GM12865 (cell line): ENCODE measurements at places on chromosomes 4 and X.

DNA sequence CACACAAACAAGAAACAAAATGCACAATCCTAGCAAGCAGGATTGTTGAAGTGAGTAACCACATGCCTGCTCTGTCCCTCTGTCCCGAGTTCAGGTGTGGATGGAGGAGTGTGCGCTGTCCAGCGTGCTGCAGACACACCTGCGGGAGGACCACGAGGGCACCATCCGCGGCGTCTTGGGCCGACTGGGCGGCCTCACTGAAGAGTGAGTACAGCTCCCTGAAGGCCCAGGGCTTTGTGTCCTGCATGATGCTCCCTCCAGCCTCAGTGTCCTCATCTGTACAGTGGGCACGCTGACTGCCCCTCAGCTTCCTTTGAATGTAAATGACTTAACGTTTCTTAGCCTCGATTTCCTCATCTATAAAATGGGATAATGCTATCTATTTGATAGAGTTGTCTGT is 82.5 kb downstream of the EVC start:
- no peak for DNase-seq

DNA sequence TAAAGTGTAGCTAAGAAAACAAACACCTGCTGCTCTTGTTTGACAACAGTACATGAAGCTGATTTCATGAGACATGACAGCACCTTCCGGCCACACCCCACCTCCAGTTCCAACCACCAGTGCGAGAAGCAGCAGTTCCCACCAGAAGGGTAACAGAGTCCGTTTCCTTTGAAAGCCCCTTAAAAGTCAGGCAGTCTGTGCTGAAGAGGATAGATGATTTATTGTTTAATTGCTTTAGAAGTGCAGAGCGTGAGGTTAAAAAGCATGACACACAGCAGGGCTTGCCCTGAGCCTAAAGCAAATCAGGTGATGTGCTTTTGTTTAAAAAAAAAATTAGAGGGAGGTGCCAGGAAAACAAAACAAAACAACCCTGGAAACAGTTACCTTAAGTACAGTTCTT is 82.6 kb downstream of the HADH start:
- peak; percentile 87 for DNase-seq

GRCh38 chrX:115689931-115690330 is 129.0 kb downstream of the PLS3 start:
- no peak for DNase-seq

DNA sequence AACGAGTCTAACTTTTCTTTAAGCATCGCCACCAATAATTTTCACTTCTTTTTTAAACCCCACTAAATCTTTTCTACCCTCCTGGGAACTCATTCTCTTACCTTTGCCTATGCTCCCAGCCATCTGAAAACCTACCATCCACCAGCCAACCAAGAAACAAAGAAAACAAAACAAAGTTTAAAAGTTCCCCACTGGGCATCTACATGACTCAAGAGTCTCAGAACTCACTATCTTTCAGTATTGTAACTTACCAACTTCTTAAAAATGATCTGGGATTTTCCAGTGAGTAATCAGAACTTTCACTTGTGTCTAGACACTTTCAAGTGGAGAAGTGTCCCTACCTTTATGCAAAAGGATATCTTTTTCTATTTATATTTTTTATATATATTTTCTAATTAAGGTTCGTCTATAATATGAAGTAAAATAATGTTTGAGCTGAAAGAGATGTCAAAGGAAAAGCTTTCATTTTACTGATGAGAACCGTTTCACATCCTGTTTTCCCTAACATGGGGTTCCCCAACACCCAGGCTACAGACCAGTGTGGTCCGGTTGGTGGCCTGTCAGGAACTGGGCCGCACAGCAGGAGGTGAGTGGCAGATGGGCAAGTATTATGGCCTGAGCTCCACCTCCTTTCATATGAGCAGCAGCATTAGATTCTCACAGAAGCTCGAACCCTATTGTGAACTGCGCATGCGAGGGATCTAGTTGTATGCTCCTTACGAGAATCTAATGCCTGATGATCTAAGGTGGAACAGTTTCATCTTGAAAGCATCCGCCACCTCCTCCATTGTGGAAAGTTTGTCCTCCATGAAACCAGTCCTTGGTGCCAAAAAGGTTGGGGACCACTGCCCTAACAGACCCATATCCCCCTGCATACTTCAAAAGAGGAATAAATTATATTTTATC is 9.8 kb upstream of the TIGD2 start:
- DNase-seq = peak; percentile 93

GRCh38 chrX:639151-639550 is 8.6 kb downstream of the SHOX start:
- DNase-seq = no peak

- no peak for DNase-seq
Measured at GRCh38 chr4:107906458-107907100, 24.8 kb upstream of the CYP2U1 start.

GRCh38 chr4:78625073-78625472 is 73.5 kb downstream of the ANXA3 start:
- no peak for DNase-seq

GRCh38 chrX:97563531-97564133 is 679.9 kb downstream of the RPA4 start:
- peak; percentile 81 for DNase-seq

DNA sequence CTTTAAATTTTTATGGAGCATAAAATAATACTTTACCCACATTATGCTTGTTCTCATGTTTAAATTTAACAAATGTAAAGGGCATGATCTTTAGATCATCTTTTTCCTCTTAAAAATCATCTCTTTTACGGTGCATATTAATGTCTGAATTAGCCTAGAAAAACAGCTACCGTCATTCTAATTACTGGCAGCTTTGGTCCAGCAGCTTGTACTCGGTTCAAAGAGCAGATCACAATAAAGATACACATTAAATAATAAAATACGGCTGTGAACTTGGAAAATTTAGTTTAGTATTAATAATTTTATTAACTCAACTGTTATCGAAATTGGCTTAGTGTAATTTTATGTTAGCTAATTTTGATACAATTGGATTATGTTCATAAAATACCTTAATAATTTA is 19.1 kb downstream of the CCSER1 start:
- DNase-seq = no peak

DNA sequence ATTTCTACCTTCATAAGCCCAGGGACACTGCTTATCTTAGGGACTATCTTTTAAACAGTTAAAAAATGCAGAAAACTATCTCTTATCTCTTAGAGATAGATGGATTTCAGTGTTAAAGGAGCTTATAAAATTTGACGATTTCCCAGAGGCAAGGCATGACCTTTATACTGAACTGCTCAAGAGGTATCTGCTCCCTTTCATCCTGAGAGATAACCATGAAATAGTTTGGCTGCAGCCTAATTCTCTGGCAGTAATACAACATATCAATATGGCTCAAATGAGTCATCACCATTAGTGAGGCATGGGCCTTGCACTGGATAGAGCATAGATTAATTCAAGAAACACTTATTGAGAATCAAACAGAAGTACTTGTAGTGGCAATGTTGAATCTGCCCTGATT is 348.2 kb upstream of the GRIA3 start:
- DNase-seq = no peak

GRCh38 chr4:150714462-150715438 is 132.8 kb downstream of the MAB21L2 start:
- no peak for DNase-seq

- no peak for DNase-seq
Measured at GRCh38 chrX:132063862-132064261, 40.8 kb downstream of the STK26 start.

DNA sequence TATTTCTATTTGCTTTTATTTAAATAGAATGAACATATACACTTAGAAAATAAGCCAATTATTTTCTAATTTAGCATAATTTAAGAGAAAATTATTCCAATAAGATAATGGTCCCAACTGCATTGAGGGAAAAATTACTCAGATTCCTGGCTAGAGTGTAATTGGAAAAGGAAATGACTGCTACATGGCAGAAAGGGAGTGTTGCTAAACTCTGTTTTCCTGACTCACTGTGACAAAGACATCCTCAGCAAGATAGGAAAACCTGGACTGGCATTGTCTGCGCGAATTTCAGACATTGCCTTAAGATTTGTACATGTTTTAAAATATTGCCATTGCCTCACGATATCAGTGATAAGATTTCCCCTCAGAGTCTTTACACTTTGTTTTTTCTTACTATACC is 8.2 kb downstream of the TNIP3 start:
- no peak for DNase-seq

- no peak for DNase-seq
Measured at GRCh38 chr4:105126311-105127169, 20.1 kb upstream of the TET2 start.

DNA sequence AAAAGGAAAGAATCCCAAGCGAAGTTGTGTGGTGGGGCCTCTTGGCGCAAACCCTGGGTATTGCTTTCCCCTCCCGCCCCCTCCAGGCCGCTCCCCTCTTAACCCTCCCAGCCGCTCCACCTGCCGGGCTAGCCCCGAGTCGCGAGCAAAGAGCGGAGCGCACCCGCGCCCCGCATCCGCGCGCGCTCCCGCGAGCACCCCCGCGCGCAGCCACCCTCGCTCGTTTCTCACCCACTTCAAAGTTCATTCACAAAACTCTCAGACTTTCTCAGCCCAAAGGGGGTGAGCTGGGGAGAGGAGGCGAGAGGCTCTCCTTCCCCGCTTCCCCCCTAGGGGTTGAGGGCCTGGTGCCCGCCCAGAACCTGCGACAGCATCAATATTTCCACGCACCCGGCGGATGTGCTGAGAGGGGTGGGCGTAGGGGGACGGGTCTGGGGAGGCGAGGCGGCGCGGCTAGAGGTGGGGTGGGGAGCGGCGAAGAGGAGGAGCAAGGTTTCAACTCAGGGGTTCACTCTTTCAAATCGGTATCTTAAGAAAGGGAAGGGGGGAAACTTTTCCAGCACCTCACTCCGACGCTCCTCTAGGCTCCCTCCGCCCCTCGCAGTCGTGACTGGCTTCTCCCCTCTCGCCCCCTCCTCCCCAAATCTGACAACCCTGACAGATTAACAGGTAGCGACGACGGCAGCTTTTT is 1.8 kb downstream of the MAML3 start:
- no peak for DNase-seq

DNA sequence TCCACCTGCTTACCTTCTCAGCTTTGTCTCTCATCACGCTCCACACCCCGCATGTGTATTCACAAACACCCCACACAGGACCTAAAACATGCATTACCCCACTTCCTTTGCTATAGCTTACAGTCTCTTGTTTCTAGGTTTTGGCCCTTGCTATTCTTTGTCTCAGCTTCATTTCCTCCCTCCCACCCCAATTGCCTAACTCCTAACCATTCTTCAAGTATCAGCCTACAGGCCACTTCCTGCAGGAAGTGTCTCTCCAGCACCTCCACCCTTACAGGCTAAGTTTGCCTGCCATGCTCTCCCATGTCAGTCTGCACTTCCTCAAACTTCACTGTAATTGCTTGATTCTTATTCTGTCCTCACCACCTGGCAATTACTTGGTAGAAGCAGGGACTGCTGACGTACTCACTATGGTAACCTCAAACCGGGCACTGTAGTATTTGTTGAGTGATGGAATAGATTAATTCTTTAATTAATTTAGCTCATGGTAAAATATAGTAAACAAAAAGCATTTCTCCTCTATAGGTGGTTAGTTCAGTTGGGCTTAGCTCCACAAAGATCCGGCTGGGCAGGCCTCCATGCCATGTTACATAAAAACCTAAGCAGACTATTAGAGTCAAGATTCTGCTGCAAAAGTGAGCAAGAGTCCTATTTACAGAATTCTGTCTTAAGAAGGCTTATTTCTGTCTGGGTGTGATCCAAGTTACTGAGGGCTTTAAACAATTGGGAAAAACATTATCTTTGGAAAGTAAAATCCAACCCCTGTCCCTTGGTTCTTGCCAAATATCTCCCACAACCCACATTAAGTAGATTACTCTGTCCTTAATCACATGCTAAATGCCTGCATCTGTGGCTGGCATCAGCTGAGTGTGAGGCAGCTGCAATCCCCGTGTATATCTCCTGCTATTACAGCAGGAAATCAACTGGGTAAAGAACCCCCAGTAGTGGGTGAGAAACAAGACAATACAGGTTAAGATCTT is 124.7 kb upstream of the CPEB2 start:
- DNase-seq = peak; percentile 73

- DNase-seq = no peak
Measured at GRCh38 chr4:127623797-127624083, 9.0 kb upstream of the INTU start.

- DNase-seq = no peak
Measured at GRCh38 chr4:78138252-78138651, 81.1 kb downstream of the FRAS1 start.

- DNase-seq = no peak
Measured at GRCh38 chr4:32135642-32136041, 1415.5 kb downstream of the PCDH7 start.

DNA sequence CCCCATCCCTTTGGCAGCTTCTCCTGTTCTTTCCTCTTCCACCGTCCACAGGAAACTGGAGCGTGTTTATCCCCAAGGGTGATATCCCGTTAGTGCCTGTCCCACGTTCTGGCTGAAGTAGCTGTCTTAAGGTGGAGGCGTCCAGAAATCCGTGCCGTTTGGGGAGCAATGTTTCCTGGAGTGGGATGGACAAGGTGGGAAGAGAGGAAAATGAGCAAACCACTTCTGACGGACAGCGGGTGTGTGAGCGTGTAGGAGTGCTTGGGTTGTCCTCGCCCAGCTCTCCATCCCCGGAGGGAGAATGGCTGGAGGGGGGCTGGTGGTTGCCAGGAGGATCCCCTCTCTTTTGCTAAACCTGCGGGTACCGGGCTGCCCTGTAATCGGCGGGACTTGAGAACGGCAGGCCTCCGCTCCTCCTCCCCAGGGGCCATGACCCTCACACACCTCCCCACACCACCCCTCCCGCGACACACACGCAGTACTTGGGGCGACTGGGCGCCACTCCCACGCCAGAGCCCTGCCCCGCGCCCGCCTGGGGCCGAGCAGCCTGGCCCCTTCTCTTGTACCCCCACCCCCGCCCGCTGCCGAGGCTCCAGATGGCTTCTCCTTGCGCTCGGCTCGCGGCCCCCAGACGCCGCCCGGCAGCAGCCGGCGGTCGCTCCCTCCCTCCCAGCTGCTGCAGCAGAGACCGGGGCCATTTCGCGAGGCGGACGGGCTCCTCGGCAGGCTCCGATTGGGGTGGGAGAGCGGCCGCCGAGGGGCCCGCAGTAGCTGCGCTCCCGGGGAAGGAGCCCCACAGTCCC is 13.9 kb upstream of the PRDM8 start:
- DNase-seq = no peak

DNA sequence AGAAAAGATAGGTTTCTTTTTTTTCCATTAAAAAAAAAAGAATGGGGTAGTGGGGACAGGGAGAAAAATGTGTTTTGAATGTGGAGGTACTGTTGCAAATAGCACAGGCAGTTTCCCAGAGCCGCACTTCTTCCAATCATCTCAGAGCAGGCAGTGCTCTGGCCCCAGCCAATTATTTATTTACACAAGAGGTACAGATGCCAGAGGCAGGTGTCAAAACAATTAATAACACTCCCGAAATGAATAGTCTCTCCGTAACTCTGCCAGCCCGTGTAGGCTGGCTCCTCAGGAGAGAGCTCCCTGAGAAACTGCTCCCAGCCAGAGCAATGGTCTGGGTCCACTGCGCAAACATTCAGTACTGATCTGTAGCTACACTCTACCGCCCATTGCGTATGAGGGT is 130.8 kb upstream of the IL1RAPL2 start:
- no peak for DNase-seq
